ENCODE measurements at places on chromosomes 11 and 22.

- H3K36me3 ChIP-seq: no peaks in the 10 kb centered on the region
- no peak overlapping the region for H3K27ac ChIP-seq
- no peaks in the 10 kb centered on the region for H3K4me1 ChIP-seq
- DNase-seq: no peak
These were observed 196.4 kb upstream of the TENM4 start for GRCh38 chr11:79637219-79637618.

- DNase-seq: no peak
- no peaks in the 10 kb centered on the region for H3K36me3 ChIP-seq
- peaks cover 33% of the 10 kb centered on the region for H3K4me1 ChIP-seq
- H3K27me3 ChIP-seq: peaks cover 4% of the 10 kb centered on the region
- no peak overlapping the region for H3K27ac ChIP-seq
These were observed 1.8 kb downstream of the PANX1 start for GRCh38 chr11:94130298-94131046.

GRCh38 chr22:35462498-35463230, 62.7 kb downstream of the MCM5 start:
- no peak overlapping the region for H3K27ac ChIP-seq
- no peak overlapping the region for H3K4me3 ChIP-seq
- no peaks in the 10 kb centered on the region for H3K27me3 ChIP-seq
- no peaks in the 10 kb centered on the region for H3K4me1 ChIP-seq
- DNase-seq: no peak

- H3K27ac ChIP-seq: no peak overlapping the region
- no peak for DNase-seq
- H3K36me3 ChIP-seq: no peaks in the 10 kb centered on the region
- no peak overlapping the region for H3K4me3 ChIP-seq
These were observed 19.3 kb upstream of the XKR3 start for GRCh38 chr22:16844529-16844928.

GRCh38 chr11:87849216-87849615, 326.0 kb downstream of the RAB38 start:
- H3K36me3 ChIP-seq: no peaks in the 10 kb centered on the region
- no peak overlapping the region for H3K27ac ChIP-seq
- no peaks in the 10 kb centered on the region for H3K4me1 ChIP-seq
- no peaks in the 10 kb centered on the region for H3K27me3 ChIP-seq
- H3K4me3 ChIP-seq: no peak overlapping the region
- DNase-seq: no peak

All from activated naive CD4-positive, alpha-beta T cell treated with anti-CD3 and anti-CD28 coated beads, Interleukin-2, amount 10 ng/mL, durations not matched to agents 7 days and 5 days (primary cell).